Effector CD8-positive, alpha-beta T cell (primary cell): ENCODE measurements at places on chromosomes 12 and 14.

- no peak for DNase-seq
These were observed 227.7 kb downstream of the FSCB start for GRCh38 chr14:44279357-44279756.

DNA sequence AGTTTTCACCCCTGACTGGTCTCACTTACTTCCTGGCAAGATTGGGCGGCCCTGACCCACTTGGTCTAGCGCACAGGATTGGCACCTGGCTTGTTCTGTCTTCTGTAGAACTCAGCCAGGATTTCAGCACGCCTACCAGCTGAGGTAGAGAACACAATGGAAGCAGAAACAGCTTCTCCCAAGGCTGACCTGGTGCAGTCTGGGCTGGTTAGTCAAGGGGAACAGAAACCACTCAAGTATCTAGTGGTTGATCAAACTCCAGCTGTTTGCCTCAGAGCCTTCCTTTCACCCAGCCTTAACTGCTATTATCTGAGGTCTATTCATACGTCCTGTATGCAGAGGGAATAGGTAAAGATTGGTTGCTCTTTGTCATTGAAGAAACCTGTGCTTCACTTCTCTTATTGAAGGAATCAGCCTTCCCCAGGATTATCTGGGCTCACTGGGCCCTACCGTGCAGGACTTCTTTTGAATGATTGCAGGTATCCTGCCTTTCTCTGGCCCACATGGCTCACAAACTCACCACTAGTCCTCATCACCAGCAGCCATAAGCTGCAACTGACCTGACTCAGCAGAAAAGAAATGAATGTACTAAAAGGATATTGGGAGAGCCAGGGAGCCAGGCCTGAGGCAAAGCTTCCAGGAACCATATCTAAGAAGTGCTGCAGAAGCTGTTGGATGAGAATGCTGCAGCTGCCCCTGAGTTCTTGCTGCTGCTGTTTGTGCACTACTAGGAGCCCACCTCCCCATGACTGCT lies 2.5 kb upstream of the PLEKHD1 start:
- no peak for DNase-seq

- DNase-seq = no peak
These were observed 12.8 kb downstream of the GPR19 start for GRCh38 chr12:12683136-12683697.

GRCh38 chr12:66287275-66287674 lies 15.0 kb upstream of the HELB start:
- DNase-seq = no peak

- no peak for DNase-seq
These were observed 33.6 kb downstream of the SDR9C7 start for GRCh38 chr12:56900583-56900982.

DNA sequence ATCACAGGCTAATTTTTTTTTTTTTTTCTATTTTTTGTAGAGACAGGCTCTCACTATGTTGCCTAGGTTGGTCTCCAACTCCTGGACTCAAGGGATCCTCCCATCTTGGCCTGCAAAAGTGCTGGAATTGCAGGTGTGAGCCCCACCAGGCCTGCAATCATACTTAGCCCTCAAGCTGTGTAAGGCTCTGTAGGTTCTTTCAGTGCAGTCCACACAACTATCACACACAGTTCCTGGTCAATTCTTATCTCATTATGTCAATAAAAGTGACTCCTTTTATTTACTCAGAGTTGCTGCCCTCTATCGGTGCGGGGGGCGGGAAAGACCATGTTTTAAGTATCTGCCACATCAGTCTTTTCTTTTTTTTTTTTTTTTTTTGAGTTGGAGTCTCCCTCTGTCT lies 29.0 kb downstream of the SLC2A3 start:
- DNase-seq = no peak

DNA sequence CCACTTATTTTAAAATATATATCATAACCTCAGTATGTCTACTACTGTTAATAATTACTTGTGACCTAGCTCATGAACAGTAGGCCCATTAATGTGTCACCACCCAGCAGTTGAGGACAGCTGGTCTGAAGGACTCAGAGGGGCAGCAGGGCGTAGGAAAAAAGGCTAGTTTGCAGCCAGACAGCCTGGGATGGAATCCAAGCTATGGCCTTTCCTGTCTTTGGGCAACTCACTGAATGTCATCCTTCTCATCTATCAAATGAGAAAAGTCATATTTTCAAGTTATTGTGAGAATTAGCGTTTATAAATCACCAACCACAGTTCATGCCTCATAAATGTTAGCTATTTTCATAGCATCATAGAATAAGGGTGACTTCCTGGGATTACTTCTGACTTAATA lies 12.3 kb downstream of the DENND5B start:
- no peak for DNase-seq

GRCh38 chr12:80316222-80316621 lies 127.8 kb upstream of the PTPRQ start:
- no peak for DNase-seq

DNA sequence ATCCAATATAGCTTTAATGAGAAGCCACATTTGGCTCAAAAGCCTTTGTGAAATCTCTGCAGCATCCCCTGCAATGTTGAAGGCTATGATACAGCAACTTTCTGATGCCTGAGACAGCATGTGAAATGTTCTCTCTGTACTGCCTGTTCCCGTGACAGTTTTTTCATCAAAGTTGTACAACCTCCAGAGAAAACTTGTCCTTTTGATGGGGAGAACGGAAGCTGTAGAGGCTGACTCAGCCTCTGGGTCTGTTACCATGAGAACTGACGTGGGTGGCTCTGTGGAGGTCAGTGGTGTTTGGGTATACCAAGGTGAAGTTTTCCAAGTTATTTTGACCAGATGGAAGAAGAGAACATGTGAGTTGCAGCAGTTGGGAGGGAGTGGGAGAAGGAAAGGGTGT lies 17.0 kb downstream of the SLC4A8 start:
- DNase-seq = no peak

- no peak for DNase-seq
These were observed 92.7 kb upstream of the PRMT8 start for GRCh38 chr12:3398196-3398789.

GRCh38 chr14:99145307-99145706 lies 126.7 kb downstream of the BCL11B start:
- DNase-seq = no peak

DNA sequence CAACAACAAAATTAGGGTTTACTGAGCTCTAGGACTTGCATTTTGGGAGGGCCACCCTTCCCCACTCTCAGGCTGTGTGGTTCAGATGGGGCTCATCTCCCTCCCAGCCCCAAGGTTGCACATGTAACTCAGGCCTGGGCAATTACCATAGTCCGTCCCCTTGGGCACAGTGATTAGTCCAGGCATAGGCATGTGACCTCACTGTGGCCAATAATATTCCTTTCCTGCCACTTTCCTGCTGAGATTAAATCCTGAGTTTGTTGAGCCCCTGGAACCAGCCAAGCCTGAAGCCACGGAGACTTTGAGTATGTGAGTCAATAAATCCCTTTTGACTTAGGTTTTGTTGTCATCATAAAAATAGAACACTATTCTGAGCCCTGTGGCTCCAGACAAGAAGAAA lies 113.0 kb downstream of the AACS start:
- DNase-seq = no peak

DNA sequence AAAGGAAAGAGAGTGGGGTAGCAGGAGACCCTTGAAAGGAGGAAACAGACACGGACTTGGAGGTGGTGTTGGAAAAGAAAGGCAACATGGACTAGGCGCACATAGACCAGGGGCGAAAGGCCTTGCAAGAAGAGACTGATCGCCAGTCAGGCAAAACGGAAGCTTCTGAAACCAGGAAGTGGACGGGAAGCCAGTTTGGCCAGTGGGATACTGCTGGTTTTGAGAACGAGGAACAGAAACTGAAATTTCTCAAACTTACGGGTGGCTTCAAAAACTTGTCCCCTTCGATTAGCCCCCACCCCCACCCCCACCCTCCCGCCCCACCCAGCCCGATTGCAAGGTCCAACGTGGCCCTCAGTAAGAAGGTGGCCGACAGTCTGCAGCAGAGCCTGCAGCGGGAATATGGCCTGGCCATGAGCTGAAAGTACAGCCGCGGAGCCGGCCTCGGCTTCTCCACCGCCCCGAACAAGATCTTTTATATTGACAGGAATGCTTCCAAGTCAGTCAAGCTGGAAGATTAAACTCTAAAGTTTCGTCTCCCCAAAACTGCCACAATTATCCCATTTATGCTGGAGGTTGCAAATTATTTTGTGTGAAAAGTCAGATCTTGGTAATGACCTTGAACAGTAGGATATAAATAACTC lies 364.7 kb downstream of the BCAT1 start:
- DNase-seq = no peak

GRCh38 chr14:73789989-73790581 lies 61.5 kb upstream of the PTGR2 start:
- DNase-seq = no peak
